ENCODE measurements at places on chromosomes 12 and 14.

DNA sequence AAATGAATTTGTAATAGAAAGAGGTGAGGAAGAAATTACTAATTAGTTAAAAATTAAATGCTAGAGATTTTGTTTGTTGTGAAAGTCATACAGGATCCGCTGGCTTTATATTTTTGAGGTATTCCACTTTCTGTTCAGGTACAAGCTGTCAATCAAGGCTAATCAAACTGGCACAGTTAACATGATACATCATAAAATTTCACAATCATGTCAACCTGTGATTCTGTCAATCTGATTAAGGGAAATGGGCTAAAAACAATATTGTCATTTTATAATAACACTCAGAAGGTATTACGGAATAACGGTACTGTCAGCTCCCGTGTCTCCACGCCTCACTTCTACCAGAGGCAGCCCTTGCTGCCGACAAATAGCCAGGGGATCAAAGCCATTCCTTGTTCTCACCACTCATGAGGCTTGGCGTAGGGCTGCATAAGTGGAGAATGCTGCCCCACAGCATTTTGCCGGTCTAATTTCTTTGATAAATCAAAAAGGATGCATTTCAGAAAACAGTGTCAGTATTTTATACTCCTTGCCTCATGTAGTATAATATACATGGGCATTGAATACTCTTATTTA, 352.9 kb downstream of the NPAS3 start:
- no peak for DNase-seq

DNA sequence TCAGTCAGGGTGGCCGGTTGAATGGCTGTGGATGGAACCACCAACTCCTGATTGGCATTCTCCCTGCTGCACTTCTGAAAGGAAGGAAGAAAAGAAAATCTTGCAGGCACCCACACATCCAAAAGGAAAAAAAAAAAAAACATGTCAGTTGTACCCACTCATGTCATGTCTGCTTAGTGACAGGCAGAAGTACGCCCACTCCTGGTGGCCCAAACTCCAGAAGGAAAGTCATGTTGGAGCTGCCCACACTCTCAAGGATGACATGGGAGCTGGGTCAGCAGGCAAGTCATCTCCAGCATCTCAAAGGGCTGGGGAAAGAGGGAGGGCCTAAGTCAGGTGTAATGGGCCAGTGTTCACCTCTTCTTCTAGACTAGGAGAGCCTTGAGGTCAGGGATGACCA, 1079.1 kb downstream of the BCL11B start:
- DNase-seq = no peak

- DNase-seq = no peak
Measured at GRCh38 chr12:123961585-123962345, 10.9 kb downstream of the CCDC92 start.

DNA sequence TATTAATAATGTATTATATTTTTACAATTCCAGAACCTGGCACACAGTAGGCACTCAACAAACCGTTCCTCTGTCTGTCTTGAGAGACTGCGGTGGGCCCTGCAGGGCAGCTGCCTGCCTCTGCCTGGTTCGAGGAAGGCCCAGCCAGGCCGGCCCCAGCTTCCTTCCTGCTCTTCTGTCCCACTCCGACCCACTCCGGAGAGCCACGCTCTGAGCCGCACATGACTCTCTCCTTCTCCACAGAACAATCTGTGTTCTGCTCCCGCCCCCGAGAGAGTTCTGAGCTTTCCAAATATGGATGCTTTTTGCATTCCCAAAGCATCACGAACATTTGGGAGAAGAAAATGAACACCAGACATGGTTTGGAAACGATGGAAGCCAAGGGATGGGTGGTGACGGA, 57.3 kb downstream of the TTC7B start:
- peak; percentile 82 for DNase-seq

- DNase-seq = peak; percentile 35
Measured at GRCh38 chr12:131220331-131220685, 266.6 kb downstream of the ADGRD1 start.

DNA sequence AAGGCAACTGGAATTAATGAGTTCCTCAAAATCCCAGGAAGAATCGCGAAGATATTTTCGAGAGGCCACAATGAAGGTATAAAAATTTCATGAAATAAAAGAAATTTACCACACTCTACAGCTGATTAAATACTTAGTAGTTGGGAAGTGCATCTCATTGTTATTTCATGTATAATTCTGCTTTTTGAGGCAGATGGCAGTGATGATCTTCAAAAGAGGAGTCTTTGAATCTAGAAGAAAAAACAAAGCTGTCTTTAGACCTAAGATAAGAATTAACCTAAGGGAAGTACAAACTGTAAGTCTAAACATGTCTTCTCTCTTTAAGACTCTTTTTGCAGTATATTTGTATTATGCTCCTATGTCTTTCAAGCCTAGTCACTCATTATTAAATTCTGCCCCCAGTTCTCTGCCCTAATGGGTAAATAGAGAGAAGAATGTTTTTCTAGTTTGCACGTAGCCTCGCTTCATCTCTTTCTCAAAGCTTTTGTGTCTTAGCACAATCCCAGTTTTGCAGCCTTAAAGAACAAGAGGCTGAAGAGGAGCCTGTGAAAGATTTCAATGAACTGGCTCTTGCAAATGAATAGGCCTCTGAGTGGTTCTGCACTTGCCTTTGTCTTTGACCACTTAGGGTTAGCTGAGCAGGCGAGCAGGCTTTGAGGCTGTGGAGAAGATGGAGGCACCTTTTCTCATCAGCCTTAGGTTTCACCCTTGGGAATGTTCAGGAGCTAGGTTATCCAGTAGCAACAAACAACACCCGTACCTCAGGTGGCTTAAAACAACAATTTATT, 32.7 kb downstream of the CFAP54 start:
- DNase-seq = no peak

DNA sequence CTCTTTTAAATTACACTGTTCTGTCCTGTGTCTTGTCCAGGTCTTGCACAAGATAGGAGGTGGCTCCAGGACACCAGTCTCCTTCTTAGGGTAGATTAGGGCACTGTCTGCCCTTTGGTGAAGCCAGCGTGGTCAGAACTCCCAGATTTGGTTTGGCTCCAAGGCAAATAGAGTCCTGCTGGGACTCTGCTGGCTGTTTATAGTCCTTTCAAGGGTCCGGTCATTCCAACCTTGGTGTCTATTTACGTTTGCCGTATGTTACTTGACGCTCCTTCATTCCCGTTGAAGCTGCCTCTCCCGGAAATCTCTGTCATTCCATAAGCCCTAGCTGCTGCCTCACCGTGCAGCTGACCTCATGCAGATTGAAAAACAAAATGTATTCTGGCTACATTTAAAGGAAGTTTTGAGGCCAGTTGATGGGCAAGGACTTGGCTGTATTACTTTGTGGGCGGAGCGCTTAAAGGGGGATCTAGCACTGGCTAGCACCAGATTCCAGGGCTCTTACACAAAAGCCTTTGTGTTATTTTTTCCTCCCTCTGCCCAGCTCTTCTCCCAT, 180.6 kb downstream of the AKAP6 start:
- peak; percentile 62 for DNase-seq

- peak; percentile 91 for DNase-seq
Measured at GRCh38 chr14:92121670-92122350, at the start of the genes CPSF2 and NDUFB1. TSS of gene CPSF2 (plus strand) at chr14:92121969. CDS start at chr14:92130985, 9,016 bp downstream. TSS of gene NDUFB1 (minus strand) at chr14:92121706. CDS start at chr14:92117637, 4,069 bp downstream.

- DNase-seq = no peak
Measured at GRCh38 chr12:127306604-127307215, 960.3 kb upstream of the TMEM132C start.

- no peak for DNase-seq
Measured at GRCh38 chr12:100858656-100859055, 64.1 kb downstream of the ANO4 start.

DNA sequence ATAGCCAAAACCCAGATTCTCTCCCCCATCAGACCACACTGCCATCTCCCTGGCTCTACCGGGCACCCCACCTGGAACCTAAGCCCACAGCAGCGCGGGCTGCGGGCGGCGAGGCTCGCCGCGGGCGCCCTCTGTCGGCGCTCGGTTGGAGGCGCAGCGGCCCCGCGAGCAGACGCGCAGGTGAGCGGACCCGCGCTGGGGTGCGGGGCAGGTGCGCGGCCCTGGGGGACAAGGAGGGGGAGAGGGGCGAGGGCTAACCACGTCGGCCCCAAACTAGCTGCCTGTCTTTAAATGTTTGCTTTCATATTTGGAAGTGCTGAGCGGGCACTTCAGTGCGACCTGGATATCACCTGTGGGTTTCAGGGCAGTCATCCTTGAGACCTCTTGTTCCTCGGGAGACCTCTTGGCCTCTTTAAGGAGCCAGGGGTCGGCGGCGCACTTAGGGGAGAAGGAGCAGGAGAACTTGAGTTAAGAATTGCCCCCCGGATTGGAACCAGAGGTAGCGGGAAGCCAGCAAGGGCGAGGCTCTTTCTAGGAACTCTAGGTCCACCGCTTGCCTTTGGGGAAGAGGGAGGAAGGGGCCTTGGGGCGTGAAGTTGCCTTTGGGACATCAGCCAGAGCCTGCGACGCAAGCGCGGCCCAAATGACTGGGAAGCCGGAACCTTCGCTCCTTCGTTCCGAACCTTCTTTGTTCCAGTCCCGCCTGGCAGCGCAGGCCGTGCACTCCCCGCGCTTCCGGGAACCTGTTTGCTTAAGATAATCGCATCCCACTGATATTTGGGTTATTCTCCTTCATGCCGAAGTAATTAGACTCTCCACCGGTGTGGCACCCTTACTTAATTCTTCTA, 78.7 kb downstream of the NEDD1 start:
- no peak for DNase-seq

DNA sequence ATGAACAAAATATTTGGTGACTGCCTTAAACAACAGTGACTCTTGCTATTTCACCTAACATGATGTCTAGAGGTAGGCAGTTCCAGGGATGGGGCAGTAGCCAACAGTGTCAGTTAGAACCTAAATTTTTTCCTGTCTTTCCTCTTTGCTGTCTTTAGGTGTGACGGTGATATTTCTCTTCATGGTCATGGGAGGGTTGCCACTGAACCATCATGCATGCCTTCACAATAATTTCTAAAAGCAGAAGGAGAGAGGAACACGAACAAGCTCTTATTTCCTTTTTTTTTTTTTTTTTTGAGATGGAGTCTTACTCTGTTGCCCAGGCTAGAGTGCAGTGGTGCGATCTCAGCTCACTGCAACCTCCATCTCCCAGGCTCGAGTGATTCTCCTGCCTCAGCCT, 2.4 kb downstream of the CCDC63 start:
- DNase-seq = no peak

GRCh38 chr12:112153181-112153892, 28.0 kb downstream of the TRAFD1 start:
- peak; percentile 13 for DNase-seq

DNA sequence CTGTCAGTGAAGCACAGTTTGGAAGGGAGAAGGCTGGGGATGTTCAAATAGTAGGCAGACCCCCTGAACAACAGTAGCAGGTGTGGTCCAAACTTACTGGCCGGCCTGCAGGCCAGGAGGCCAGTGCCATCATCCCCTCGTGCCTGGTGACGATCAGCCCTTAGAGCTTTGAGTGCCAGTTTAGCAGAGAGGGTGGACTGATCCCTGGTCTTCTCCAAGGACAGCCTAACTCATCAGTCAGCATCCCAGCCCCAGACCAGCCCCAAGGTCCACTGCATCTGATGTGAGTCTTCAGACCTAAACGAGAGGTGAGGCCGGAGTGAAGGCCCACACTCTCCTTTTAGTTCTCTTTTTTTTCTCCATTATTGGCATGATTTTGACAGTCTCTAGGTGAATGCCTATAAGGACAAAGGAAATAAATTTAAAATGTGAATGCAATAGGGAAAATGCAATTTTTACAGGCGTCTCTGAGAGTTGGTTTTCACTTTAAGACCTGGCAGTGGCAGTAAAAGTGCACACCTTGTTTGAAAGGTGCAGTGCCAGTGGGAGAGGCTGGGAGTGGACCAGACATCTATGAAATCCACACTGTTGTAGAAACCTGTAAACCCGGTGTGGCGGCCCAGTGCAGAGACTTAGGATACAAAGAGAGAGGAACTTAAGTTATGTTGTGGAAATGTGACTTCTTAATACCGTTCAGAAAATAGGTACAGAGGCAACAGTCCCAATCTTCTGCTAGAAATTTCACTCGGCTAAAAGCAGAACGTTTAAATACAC, 311.2 kb downstream of the CACNA1C start:
- no peak for DNase-seq

- no peak for DNase-seq
Measured at GRCh38 chr14:39229222-39229543, 4.5 kb upstream of the MIA2 start.

DNA sequence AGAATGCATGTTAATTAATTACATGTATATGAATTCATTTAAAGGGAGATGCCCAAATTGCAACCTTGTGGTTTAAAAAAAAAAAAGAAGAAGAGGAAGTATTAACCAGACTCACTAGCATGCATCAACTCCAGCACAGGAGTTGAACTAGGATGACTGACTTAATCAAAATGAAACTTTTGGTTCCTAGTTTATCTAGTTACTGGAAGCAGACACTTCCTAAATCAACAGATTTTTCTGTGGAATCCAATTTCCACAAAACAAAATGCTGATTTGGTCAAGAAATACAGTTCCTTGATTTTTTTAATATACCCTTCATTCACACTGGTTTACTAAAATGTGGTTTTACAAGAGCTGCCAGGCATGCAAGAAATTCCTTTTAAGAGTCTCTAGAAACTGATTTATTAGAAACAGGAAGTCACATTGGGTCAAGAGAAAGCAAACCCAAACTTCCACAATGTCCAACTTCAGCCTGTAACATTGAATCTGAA, 41.6 kb downstream of the ITPR2 start:
- DNase-seq = no peak

DNA sequence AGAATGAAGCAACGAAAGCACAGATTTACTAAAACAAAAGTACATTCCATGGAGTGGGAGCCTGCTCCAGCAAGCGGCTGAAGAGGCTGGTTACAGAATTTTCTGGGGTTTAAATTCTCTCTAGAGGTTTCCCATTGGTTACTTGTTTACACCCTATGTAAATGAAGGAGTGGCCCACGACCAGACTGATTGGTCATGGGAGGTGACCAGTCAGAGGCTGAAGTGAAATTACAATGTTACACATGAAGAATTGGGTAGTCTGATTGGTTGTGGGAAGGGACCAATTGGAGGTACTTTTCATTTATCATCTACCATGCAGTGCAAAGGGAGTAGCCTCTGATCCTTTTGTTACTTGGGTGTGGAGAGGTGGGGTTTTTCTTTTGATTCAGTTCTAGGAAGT, 36.2 kb upstream of the APPL2 start:
- DNase-seq = no peak

GRCh38 chr12:124722878-124723277, 140.8 kb downstream of the SCARB1 start:
- no peak for DNase-seq

DNA sequence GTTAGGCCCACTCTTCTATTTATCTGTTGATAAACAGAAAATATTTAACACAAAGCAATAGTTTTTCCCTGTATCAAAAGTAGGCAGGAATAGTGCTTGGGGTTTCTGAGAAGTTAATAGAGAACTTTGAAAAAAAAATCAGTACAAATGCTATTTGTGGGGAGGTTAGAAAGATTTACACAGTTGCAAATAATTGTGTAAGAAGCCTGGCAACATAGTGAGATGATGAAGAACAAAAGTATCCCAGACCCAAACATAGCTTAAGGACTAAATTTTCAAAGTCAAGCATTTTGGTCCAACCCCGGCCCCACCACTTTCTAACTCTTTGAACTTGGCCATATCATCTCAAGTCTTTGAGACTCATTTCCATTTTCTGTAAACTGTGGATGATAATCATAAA, 687.5 kb upstream of the TMEM132C start:
- no peak for DNase-seq

GRCh38 chr14:63633801-63634200, 7.9 kb downstream of the WDR89 start:
- no peak for DNase-seq

Data from Right ventricle myocardium superior (tissue), 1 donor.